Fibroblast of mammary gland (primary cell): ENCODE measurements at places on chromosomes 1 and 21.

DNA sequence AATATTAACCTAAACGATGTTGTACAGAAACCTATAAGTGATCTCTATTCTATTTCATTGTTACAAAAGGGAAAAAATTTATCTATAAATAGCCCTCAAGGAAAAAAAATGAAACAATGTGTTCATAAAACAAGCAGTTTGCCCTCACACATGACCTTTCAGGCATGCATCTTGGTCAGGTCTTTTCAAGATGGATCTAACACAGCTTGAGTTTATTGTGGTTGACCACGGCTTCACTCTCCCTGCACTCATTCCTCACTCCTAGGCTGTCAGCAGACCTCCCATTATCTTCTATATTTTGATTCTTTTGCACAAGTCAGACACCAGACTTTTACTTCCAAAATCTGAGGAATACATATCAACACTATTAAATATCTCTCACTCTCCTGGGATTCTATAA is 544.3 kb downstream of the KCNT2 start:
- no peak for DNase-seq

DNA sequence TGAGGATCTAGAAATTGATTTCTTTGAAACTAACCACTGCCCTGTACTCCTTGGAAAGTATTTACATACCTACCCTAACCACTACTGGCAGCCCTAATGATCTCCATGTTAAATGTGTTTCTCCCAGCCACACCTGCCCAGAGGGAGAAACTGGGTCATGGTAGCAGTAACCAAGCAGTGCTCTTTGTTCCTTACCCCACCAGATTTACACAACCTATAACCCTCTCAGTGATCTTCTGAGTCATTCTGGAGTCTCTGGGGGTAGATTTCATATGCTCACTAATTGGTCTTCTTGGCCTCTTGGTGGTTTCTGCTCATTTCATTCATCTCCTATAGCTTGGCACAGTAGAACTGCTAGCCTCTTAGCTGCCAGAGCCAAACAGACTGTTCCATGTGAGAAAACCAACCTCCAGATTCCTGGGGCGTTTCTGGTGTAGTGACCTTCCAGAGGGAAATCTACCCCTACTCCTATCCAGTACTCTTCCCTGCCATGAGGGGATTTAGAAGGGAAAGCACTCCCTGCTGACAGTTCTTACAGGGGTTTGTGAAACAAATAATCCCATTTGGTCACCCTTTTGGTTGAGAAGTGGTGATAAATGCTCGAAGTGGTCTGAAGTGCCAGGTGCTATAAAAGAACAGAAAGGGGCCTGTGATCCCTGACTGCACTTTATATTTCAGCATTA is 36.2 kb upstream of the LRIG2 start:
- peak; percentile 75 for DNase-seq

- DNase-seq, result peak; percentile 13
Measured at GRCh38 chr1:47656719-47657685, 219.2 kb downstream of the FOXD2 start.

GRCh38 chr1:14881775-14882672 is 271.5 kb upstream of the TMEM51 start:
- DNase-seq, result no peak

GRCh38 chr1:224851210-224851847 is 78.1 kb upstream of the DNAH14 start:
- DNase-seq, result peak; percentile 63

DNA sequence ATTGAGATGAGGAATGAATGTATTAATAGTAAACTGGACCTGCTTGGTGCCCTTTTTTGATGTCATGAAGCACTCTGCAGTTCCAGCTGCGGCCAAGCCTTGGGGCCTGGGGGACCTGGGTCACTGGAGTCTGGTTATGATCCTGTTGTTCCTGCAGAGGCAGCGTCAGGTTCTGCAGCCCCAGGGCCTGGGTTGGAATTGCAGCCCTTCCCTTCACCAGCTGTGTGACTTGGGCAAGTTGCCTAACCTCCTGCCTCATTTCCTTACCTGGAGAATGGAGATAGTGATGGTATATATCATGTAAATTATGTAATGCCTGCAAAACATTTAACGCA is 9.1 kb upstream of the ATP5PO start:
- no peak for DNase-seq

DNA sequence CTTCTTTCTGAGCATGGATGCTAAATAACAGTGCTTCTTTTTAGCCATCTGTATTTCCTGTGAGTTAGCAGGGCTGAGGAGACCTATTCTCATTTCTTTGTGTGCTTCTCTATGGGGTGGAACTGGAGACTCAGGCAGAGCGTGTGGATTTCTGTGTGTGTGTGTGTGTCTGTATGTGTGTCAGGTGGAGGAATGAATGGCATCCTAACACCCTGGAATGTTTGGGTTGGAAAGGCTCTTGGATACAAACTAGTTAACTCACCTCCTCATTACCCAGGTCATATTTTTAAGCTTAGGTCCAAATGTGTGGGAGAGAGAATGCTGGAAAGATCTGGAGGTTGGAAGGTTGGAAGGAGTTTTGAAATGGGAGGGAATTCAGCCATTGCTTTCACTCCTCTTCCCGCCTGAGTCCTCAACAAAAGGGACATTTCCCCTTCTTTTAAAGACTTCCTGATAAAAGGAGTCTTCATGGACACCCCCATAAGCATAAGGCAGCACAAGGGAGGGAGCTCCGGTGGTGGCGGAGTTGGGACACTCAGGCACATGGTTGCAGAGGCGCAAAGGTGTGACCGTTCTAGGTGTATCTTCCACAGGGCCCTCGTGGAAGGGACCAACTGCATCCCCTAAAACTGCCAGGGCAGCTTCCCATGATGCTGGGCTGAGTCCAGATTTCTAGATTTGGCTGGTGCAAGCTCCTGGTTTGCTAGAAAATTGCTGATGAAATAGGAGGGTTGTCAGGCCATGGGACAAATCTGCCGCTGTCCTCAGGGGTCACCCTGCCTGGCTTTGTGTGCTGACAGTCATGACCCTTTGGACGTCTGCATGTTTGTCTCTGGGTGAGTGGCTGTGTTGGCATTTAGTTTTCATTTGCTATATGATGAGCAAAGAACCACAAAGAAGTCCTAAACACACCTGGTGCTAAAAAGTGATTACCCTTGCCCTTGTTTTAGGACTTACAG is 37.6 kb downstream of the MTARC1 start:
- no peak for DNase-seq

DNA sequence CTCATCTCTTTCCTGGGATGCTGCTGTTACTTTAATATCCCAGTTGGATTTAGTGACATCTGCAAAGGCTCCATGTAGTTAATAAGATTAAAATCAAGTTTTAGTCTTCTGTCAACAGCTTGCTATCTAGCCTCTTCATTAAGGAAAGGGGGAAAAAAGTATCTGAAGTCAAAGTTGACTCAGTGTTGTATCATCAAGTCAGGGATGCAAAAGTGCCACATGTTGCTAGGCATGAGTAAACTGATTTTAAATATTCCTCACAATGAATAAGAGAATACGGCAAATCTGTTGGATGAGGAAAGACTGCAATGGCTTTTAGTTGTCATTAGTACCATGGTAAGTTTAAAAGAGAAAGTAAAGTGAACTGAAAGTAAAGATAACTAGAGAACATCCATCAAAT is 383.2 kb upstream of the ZRANB2 start:
- peak; percentile 71 for DNase-seq

GRCh38 chr21:17506951-17507350 is 5.9 kb upstream of the CXADR start:
- no peak for DNase-seq

DNA sequence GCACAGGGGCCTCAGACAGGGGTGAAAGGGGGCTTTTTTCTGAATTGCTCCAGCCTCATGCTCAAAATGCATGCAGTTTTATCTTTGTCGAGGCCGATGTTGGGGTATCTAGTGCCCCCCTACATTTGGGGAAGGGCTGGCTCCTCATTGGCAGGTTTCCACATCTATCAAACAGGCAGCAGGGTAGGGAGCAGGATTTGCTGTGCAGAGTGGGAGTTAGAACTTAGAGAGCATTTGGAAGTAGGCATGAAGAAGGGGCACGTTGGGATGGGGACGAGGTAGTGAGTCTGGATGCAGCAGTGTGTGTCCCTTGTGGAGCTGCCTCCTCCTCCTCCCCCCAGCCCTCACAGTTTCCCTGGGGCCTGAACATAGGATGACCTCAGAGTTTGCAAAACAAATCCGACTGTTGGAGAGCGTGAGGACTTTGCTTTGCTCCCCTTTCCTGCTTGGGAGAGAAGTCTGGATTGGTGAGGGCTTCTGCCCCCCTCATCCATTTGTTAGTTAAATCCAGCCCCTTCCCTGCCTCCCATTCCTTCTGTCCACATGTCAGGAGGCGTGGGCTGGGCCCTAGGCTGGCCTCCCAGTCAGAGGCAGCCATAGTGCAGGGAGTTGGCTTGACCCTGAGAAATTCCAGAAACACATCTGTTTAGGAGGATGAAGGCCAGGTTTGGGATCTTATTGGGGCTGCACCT is 36.9 kb upstream of the GPR37L1 start:
- DNase-seq, result peak; percentile 37

DNA sequence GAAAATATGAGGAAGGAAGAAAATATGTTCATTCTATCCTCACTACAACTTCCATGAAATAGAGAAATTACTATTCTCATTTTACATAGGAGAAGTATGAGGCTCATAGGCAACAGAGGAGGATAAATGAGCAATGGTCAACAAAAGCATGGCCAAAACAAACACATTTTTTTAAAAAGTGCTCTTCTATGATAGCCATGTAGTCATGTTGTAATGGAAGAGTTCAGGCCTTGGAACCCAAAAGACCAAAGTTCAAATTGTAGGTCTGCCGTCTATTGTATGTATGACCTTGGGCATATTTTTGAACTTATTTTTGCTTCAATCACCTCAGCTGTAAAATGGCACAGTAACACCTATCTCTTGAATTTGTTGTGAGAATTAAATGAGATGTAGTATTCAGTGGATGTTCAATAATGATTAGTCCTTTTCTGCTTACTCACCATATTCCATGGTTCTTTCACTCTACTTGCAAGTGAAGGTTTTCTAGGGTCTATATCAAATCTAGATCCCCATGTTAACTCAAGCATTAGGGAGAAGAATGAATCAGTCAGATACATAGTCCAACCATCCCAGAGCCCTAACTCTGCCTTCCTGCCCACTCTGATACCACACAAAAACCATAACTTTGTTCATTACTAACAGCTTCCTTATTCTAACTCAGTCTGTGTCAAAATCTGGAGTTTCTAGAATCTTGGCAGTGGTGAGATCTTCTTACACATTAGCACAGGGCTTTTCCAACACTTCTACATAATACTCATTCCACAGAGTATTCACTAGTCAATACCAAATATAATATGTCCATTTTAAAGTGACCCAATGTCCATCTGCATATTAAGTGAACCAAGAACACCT is 353.2 kb downstream of the PLPP3 start:
- DNase-seq, result no peak

DNA sequence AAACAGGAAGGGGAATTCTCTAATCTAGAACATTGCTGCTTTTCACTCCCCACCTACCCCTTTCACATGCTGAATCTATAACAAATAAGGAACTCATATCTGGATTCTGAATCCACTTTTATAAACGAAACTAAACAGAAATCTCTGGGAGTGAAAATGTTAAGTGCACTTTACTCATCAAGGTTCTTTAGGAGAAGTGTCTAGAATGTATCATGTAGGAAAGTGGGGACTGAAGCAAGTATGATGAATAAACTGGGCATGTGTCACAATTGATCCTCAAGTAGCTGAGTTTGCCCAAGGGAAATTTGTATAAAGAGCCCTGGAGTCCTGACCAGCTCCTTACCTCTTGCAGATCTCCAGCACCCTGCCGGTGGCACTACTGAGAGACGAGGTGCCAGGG is 19.8 kb downstream of the AVPR1B start:
- no peak for DNase-seq
